ENCODE measurements at places on chromosomes 7 and 10. TPM values are rescaled to one million over a fixed set of nuclear protein-coding genes. Genes with fewer than 3 reads are reported as not detected.

PDE6C gene
- total RNA-seq = not detected

FFAR4 gene
- total RNA-seq = not detected

TSPAN12 gene
- total RNA-seq = not detected

SUMF2 gene
- 129 TPM for total RNA-seq

GIMAP2 gene
- total RNA-seq = 41.2 TPM

DNA sequence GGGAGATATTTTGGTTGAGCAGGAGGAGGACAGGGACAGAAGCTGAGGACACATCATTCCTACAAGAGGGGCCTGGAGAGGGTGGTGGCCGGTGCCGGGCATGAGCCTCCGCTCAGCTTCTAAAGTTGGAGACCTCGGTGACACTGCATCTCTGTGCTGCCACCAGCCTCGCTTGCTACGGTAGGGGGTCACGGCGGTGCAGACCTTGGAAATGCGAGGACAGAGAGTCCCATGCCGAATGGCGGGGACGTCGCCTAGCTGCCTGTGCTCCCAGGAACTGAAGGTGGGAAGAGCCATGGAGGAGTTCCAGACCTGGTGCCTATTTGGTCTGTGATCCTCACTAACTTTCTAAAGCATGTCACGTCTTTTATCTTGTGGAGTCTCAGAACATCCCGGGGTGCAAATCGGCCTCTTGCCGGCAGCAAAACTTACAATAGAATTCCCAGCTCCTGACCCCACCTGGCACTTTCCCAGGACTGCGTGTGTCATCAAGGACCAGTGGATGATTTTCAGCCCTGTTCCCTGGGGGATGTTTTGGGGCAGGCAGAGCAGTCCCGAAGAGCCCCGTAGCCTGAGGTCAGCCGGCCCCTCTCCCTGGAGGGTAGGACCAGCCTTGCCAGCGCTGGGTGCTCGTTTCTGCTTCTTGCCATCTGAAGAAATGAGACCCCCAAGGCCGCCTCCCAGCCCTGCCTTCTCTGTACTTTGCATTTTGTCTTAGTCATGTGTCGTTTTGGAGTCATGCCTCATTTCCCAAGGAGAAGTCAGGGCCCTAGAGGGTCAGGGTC is 205.8 kb upstream of the SHH start:
- H3K27ac ChIP-seq = no peak overlapping the region
- no peak overlapping the region for H3K4me3 ChIP-seq
- H3K4me1 ChIP-seq = peaks cover 19% of the 10 kb centered on the region
- H3K36me3 ChIP-seq = peaks cover 10% of the 10 kb centered on the region
- DNase-seq = no peak
- peaks cover 4% of the 10 kb centered on the region for H3K27me3 ChIP-seq

- DNase-seq = no peak
- no peaks in the 10 kb centered on the region for H3K27me3 ChIP-seq
- H3K4me3 ChIP-seq = peak overlapping the region; percentile 94
- peaks cover 21% of the 10 kb centered on the region for H3K36me3 ChIP-seq
These were observed 516 bp downstream of the ZNHIT1 start for GRCh38 chr7:101218236-101219125.

- no peak overlapping the region for H3K4me3 ChIP-seq
- peaks cover 22% of the 10 kb centered on the region for H3K4me1 ChIP-seq
- no peak for DNase-seq
- peaks cover 3% of the 10 kb centered on the region for H3K27me3 ChIP-seq
These were observed 21.0 kb upstream of the ITGB1 start for GRCh38 chr10:32979041-32979440.

GRCh38 chr10:132942101-132943057 is at the start of gene CFAP46:
Gene CFAP46, minus strand, starts transcription at chr10:132942570. Its CDS starts 86 bp downstream, at chr10:132942484.
- no peaks in the 10 kb centered on the region for H3K36me3 ChIP-seq
- DNase-seq = peak; percentile 62
- H3K27ac ChIP-seq = peak within 1 kb of the TSS; percentile 60
- peaks cover 15% of the 10 kb centered on the region for H3K4me1 ChIP-seq

- H3K4me1 ChIP-seq = no peaks in the 10 kb centered on the region
- H3K36me3 ChIP-seq = no peaks in the 10 kb centered on the region
- no peak overlapping the region for H3K27ac ChIP-seq
- H3K27me3 ChIP-seq = no peaks in the 10 kb centered on the region
These were observed 130.8 kb downstream of the CUL2 start for GRCh38 chr10:34959321-34959720.

DNA sequence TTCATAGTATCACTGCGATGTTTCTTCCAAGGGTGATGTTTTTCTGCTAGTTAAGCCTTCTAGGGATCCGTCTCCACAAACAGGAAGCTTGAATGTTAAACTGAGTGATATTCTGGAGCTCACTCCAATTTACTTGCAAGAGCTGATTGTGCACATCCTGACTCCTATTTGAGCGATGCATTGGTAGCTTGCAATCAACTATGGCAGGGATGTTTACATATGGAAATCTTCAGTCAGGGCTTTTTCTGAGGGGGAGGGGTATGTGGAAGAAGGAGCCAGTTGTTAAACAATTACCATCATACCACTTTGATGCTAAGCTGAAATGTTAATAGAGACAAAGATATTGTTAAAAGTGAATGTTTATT is 43.2 kb upstream of the NXPH1 start:
- DNase-seq = no peak
- no peak overlapping the region for H3K4me3 ChIP-seq
- no peaks in the 10 kb centered on the region for H3K36me3 ChIP-seq
- H3K27me3 ChIP-seq = peaks cover 32% of the 10 kb centered on the region
- no peak overlapping the region for H3K27ac ChIP-seq
- peaks cover 5% of the 10 kb centered on the region for H3K4me1 ChIP-seq

DNA sequence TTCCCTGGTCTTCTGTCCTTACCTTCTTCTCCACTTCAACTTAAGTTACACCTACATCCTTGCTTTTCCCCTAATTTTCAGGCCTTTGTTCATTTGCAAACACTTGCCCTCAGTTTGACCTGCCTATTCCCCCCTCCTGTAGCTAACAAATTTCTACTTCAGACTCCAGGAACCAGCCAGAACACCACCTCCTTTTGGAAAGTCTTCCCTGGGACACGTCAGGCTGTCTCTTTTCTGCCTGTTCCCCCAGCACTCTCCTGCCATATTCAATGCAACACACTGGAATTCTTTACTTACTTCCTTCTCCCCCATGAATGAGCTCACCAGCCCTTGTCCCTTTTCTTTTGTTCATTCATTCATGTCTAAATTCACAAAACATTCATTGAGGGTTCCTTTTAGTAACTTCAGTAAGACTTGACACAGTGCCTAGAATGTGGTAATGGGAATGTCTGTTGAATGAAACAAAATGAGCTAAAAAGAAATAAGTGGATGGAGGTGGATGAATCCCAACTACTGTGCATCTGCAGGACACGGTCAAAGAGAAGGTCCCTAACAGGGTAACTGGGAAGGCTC is 478.0 kb downstream of the KCNMA1 start:
- peaks cover 5% of the 10 kb centered on the region for H3K27me3 ChIP-seq
- H3K4me1 ChIP-seq = no peaks in the 10 kb centered on the region
- no peaks in the 10 kb centered on the region for H3K36me3 ChIP-seq
- no peak overlapping the region for H3K4me3 ChIP-seq
- no peak overlapping the region for H3K27ac ChIP-seq

- DNase-seq = peak; percentile 19
- peaks cover 20% of the 10 kb centered on the region for H3K36me3 ChIP-seq
- peak overlapping the region; percentile 92 for H3K4me3 ChIP-seq
- peaks cover 41% of the 10 kb centered on the region for H3K4me1 ChIP-seq
These were observed 1.3 kb downstream of the EIF4EBP2 start for GRCh38 chr10:70405037-70405824.

GRCh38 chr10:130740915-130741750 is 570.4 kb downstream of the TCERG1L start:
- H3K27ac ChIP-seq = no peak overlapping the region
- H3K27me3 ChIP-seq = no peaks in the 10 kb centered on the region
- H3K36me3 ChIP-seq = no peaks in the 10 kb centered on the region
- H3K4me1 ChIP-seq = peaks cover 2% of the 10 kb centered on the region
- no peak overlapping the region for H3K4me3 ChIP-seq

DNA sequence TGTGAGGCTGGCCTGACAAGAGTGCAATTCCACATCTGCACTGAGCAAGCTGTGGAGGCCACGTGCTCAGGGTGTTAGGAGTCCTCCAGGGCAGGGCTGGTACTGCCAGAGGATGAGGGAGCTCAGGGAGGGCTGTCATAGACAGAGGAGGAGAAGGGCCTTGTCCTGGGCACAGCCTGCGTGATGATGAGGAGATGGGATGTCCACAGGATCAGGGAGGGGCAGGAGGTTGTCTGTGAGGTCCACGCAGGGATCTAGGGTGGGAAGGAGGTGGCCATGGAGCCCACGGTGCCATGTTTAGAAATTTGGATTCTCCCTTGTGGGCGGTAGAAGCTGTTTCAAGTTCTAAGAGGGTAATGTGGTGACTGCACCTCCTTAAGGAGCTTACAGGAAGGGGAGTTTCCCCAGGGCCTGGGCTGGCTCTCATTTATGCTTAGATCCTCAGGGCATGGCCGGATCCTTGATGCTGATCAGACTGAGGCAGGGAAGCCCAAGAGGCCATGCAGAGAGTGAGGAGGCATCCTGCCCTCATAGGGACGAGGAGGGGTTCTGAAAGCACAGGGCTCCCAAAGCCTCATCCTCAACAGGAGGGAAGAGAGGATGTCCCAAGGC is 30.3 kb downstream of the CHAT start:
- peaks cover 28% of the 10 kb centered on the region for H3K27me3 ChIP-seq
- no peaks in the 10 kb centered on the region for H3K36me3 ChIP-seq
- DNase-seq = no peak
- H3K4me1 ChIP-seq = peaks cover 6% of the 10 kb centered on the region
- H3K27ac ChIP-seq = no peak overlapping the region

- H3K36me3 ChIP-seq = peaks cover 2% of the 10 kb centered on the region
- H3K4me1 ChIP-seq = peaks cover 23% of the 10 kb centered on the region
- DNase-seq = no peak
- H3K27ac ChIP-seq = no peak overlapping the region
- peaks cover 32% of the 10 kb centered on the region for H3K27me3 ChIP-seq
These were observed 122.3 kb downstream of the VIPR2 start for GRCh38 chr7:159022238-159022993.

DNA sequence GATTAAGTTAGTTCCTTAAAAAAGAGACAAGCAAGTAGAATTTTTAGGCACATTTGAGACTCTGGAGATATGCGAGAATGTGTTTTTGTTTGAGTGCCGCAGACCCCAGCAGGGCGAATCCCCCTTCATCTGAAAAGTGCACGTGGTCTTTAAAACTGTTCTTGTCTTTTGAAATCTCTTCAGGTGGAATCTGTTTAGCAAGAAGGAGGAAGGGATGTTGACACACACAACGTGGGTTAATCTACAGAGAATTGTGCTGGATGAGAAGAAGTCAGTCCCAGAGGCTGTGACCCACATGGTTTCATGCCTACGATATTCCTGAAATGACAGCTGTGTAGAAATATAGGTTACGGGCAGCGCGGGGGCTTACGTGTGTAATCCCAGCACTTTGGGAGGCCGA is 27.1 kb upstream of the ZFAND2A start:
- no peak overlapping the region for H3K27ac ChIP-seq
- DNase-seq = no peak
- H3K27me3 ChIP-seq = peaks cover 64% of the 10 kb centered on the region
- H3K4me1 ChIP-seq = peaks cover 5% of the 10 kb centered on the region

- peaks cover 9% of the 10 kb centered on the region for H3K27me3 ChIP-seq
- no peak overlapping the region for H3K4me3 ChIP-seq
- H3K36me3 ChIP-seq = peaks cover 6% of the 10 kb centered on the region
- no peak overlapping the region for H3K27ac ChIP-seq
- no peak for DNase-seq
These were observed 70.8 kb downstream of the CHN2 start for GRCh38 chr7:29265208-29265923.

DNA sequence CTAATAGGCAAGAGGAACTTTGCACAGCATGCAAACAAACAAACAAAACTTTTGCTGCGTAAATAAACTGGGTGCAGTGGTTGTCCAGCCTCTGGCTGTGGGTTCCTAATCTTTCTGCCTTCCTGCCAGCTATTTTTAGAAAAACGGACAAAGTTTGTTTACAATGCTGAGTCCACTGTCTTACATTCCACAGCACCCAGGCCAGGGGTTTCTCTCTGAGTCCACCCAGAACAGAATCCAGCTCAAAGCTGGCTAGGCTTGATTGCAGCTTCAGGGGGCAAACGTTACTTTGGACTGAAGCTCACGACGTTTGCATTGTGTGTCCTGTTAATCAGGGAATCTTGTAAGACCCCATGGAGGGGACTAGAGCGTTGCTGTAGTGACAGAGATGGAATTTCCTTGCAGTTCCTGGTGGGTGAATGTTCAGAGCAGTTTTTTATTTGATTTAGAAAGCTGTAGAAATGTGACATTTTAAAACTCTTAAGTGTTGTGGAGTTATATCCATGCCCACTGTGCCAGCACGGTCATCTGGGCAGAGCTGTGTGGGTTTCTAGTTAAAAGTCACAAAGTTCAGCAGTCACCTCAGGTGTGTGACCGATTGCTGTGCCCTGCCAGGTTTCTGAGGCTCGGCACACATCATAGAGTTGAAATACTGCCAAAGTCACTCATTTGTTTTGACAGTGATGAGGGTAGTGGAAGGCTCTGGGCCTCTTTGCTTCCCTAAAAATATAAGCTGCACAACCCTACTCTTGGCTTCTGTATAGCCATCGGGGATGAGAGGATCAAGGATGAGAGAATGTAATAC is 247.0 kb downstream of the STK31 start:
- no peaks in the 10 kb centered on the region for H3K36me3 ChIP-seq
- H3K27me3 ChIP-seq = peaks cover 13% of the 10 kb centered on the region
- no peak overlapping the region for H3K27ac ChIP-seq

DNA sequence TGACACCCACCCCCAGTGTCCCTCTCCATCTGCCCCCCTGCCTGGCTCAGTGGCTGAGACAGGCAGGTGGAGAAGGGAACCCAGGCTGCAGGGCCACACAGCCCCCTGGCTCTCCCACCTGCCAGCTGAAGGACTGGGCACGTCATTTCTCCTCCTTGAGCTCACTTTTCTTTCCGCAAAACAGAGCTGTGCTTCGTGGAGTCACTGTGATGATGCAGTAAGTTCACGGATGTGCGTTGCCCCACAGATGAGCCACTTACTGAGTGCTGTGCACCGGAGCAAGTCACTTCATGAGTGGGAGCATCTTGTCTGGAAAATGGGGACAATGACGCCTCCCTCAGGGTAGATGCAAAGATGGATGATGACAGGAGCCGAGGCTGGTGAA is 2.7 kb downstream of the OPN4 start:
- DNase-seq = no peak
- no peak overlapping the region for H3K27ac ChIP-seq
- H3K27me3 ChIP-seq = no peaks in the 10 kb centered on the region
- H3K4me1 ChIP-seq = no peaks in the 10 kb centered on the region

- DNase-seq = no peak
- H3K27me3 ChIP-seq = no peaks in the 10 kb centered on the region
- peaks cover 6% of the 10 kb centered on the region for H3K36me3 ChIP-seq
- H3K27ac ChIP-seq = no peak overlapping the region
- no peak overlapping the region for H3K4me3 ChIP-seq
These were observed 303.5 kb upstream of the BMPER start for GRCh38 chr7:33601884-33602283.

DNA sequence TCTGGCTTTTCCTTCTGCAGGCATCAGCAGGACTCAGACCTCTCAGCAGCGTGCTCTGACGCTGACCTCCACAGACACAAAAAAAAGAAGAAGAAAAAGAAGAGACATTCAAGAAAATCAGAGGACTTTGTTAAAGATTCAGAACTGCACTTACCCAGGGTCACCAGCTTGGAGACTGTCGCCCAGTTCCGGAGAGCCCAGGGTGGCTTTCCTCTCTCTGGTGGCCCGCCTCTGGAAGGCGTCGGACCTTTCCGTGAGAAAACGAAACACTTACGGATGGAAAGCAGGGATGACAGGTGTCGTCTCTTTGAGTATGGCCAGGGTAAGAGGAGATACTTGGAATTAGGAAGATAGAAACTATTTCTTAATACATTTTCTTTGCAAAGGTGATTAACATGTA is 115.7 kb downstream of the CYTH3 start:
- no peak for DNase-seq
- H3K4me1 ChIP-seq = no peaks in the 10 kb centered on the region
- no peaks in the 10 kb centered on the region for H3K27me3 ChIP-seq
- H3K4me3 ChIP-seq = no peak overlapping the region
